ENCODE measurements at places on chromosomes 7 and 10.

DNA sequence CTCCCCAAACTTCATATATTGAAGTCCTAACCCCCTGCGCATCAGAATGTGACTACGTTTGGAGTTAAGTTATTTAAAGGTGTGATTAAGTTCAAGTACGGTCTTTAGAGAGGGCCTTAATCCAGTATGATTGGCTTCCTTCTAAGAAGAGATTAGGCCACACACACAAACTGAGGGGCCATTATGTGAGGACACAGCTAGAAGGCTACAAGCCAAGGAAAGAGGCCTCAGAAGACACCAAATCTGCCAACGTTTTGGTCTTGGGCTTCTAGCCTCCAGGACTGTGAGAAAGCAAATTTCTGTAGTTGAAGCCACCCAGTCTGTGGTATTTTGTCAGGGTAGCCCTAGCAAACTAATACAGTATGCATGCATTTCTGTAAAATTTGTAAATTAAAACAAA is 41.7 kb downstream of the REEP3 start:
- DNase-seq: no peak

DNA sequence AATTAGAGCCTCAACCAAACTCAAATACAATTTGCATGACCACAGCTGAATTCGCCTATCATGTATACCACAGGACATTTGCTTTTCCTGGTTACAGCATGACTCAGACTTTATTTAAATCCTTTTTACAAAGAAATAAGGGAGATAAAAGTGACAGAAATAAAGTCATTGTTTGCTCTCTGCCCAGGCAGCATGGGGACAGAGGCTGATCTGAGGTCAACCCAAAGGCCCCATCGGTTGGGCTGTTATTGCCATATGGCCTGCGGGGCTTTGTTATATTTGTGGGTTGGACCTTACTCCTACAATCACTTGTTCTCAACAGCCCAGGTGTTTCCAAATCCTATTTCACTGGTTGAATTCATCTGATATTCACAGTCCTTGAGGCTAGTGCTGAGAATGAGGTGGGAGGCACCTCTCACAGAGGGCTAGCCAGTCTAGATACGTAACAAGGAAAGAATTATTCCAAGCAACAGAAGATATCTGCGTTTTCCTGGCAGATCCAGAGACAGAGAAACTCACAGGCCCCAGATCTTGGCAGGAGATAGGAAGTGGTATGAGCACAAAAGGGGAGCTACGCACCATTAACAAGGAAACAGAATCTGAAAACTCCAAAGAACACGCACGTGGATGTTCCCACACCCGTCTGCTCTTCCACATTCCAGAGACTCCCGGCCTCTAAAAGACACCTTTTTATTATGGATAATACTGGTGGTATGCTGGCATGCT is 117.3 kb downstream of the HIPK2 start:
- no peak for DNase-seq

DNA sequence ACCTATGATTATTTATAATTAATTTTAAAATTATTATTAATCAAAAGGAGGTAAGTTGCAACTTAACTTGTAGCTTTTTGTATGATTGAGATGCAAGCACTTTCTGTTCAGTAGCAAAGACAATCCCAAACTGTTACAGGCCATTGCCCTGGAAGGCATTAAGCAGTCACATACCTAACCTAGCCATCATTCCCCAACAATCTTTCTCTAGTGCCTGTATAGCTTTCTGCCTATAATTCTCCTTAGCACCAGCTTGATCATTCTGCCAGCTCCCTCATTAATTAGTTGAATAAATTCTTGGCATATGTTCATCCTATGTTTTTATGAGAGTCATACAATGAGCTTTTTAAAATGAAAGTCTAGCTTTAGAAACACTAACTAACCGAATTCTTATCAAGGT is 178.9 kb upstream of the TMEM106B start:
- DNase-seq: no peak

DNA sequence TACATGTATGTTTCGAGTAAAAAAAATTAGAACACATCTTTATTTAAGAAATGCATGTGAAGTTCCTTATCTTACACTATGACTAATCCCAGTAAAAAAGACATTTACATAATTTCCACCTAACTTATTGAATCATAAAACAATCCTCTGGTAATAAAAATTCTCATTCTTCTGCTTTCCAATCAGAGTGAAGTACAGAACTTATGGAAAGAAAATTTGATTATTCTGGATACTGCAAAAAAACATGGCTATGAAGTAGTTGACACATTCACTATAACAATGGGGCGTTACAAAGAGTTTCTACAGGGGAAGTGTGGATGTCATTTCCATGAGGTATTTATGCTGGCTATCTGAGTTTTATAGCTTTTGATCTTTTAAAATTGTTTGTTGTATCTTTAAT is 57.7 kb upstream of the WNT16 start:
- no peak for DNase-seq

DNA sequence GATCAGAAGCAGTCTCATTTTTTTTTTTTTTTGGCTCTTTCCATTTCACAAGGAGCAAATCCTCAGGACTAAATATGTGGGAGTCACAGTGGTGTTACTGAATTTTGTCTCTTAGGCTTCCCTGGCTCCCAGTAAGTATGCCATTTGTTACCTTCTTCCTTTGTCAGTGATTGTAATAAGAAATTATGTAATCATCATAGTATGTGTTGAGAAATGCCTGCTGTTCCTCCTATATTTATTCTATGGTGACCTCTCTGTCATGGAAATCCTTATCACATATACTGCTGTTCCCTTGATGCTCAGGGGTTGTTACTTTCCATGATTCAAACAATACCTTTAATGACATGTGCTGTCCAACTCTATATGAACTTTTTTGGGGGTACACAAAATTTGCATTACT is 4.8 kb upstream of the OR9A4 start:
- no peak for DNase-seq

- DNase-seq: no peak
Observed at GRCh38 chr7:83514977-83515376, 134.0 kb downstream of the SEMA3E start.

DNA sequence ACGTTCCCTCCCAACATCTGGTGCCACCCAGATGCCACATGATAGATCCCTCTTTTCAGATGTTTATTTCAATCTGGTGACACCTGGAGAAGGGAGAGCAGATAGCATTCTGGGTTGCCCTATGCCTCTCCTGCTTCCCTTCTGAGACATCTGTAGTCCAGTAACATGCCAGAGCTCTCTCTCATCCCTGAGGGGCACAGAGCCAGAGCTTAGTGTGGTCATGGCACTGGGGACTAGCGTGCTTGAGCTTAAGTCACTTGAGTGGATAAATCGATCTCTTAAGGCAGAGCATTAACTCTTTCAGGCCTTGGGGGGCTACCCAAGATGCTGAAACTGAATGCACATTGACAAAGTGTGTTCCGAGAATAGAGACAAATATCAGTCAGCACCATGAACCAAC is 47.9 kb downstream of the WNT2 start:
- no peak for DNase-seq

DNA sequence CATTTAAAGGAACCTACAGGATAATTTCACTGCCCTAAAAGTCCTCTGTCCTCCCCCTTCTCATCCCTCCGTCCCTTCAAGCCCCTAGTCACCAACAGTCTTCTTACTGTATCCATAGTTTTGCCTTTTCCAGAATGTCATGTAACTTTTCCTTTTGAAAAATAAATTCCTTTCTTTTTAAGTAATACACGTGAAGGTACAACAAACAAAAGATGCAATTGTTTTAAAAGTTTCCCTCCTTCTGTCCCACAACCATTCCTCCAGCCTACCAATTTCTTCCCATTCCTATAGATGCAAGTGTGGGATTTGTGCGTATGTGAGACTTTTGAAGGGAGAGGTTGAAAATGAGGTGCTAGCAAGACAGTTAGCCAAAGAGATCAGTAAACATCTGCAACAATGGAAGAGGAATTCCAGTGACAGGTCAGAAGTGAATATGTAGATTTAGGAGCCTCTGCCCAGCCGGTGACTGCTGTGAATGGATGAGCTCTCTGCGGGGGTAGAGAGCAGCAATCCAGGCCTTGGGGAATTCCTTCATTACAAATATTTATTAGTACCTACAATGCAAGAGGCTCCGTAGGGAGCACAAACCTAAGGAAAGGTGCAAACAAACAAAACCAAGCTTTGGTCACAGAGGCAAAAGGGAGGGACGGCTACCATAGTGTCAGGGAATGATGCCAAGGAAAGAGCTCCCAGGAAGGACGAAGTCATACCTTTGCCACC is 243.6 kb downstream of the SKIDA1 start:
- no peak for DNase-seq

DNA sequence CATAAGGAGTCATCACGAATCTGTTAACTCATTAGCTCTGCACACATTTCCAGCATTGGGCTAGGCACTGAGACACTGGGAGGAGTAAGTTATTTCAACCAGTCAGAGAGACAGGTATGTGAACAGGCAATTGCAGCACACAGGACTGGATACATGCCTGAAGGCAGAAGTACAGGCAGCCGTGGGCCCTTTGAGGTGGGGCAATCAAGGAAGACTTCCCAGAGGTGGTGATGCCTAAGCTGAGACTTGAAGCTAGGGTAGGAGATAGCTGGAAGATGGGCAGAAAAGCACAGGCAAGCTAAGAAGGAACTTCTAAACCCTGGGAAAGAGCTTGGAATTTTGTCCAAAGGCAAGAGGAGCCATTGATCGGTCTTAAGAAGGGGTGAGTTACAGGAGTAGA is 249.7 kb downstream of the EMX2 start:
- DNase-seq: no peak

- DNase-seq: no peak
Observed at GRCh38 chr10:62327885-62328284, 46.3 kb upstream of the ZNF365 start.

DNA sequence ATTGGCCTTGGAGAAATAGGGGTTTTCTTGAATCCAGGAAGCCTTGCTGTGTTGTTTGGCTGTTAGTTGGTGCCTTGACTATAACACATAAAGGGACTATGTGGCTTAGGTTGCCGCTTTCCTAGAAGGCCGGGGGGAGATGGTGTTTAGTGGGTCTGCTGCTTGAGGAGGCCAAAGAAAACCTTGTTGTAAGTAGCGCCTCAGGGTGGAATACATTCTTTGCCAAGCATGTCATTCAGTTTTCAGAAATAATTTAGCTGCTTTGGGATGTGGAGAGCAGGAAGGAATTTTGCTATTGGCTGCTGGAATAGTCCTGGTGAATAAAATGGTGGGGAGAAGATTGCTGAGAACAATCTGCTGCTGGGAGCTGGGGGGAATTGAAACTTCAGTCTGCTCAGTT is 132.9 kb upstream of the WNT16 start:
- DNase-seq: no peak

DNA sequence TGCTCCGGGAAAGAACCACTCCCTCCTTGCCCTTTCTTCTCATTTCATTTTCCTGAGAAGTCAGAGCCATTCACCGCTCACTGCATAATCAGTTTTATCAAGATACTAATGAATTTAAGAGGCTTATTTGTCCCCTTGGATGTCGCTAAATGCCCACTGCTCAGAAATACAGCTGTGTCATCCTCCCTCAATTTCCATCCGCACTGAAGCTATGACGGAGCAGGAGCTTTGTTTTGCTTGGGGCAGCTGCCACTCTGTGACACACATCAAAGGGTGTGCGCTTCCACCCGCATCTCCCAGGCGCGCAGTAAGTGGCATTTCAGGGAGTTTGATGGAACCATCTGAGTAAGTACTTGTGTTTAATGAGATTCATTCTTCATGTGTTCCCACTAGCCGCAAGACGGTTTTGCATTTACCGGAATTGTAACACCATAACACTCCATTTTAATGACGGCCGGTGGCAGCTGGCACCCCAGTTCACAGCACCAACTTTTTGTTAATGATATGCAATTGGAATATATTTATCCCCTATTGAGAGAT is 103.8 kb upstream of the PARD3 start:
- no peak for DNase-seq

DNA sequence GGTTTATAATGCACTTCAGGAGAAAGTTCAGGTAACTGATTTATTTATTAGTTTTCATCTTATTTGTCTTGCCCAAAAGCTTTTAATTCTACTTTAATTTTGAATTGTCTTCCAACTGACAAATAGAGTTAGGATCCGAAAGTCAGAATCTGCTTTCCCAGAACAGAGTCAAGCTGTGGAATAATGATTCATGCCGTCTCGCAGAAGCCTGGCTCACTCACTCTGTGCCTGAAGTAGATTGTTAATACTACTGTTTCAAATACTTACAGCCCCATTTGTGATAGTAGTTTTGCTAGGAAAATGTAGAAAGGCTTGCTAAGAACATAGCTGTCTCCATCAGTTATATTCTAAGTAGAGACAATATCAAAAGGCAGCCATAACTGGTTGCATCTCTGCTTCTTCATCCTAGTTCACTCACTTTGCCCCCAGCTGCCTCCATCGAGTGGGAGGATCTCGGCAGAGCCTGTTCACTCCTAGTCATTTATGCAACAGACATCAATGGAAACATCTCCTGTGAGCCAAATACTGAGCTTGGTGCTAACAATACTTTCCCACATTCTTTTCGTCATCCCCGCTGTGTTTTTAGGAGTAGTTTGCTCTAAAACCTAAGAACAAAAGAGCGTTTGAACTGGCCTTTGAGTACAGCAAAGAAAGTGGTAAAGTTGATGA is 28.0 kb downstream of the ABRAXAS2 start:
- DNase-seq: no peak

- DNase-seq: no peak
Observed at GRCh38 chr7:102912742-102913141, at the start of gene LRRC17. TSS of gene LRRC17 (plus strand) at chr7:102913000. CDS start at chr7:102933914, 20,914 bp downstream.

- DNase-seq: no peak
Observed at GRCh38 chr7:134766779-134767519, 12.5 kb upstream of the CALD1 start.

DNA sequence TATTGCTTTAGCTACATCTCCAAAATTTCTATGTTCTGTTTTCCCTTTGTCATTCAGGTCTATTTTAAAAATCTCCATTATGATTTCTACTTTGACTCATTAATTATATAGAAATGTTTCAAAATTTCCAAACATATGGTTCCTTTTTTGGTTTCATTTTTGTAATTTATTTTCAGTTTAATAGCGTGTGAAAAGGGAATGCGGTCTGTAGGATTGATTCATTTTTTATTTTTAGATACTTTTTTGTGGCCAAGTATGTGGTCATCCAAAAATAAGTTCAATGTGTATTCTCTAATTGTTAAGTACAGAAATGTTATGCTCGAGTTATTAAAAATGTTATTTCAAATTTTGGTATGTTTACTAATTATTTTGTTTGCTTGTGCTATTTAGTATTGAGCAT is 72.5 kb upstream of the ANKRD1 start:
- DNase-seq: no peak

- no peak for DNase-seq
Observed at GRCh38 chr7:8274589-8274988, 12.6 kb upstream of the ICA1 start.

DNA sequence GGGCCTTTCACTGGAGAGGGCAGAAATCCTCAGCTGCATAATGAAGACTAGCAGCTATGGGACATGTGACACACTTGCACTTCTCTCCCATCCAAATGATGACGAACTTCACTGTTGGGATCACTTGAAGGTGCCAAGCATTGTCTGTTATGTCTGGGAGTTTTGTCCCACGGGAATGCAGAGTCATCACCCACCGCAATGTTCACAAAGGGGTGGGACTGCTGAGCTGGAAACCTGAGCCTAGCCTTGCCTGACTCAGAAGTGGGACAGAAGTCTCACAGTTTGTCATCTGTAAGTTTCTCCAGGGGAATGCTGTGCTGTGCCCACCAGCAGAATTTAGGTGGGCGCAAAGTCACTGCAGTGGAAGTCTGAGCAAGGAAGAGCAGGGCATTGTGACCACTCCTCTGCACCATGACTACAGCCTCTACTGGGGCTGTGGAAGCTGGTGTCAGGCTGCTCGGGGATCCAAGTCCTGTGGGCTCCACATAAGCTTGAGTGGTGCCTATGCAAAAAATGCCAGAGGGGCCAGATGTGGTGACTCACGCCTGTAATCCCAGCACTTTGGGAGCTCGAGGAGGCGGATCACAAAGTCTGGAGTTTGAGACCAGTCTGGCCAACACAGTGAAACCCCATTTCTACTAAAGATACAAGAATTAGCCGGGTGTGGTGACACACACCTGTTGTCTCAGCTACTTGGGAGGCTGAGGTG is 472.0 kb upstream of the CNTNAP2 start:
- DNase-seq: no peak

Measured in stimulated activated CD4-positive, alpha-beta T cell treated with anti-CD3 and anti-CD28 coated beads, Interleukin-15, amount 100 ng/mL, for 1 hour (primary cell).